GM04503 (cell line): ENCODE measurements at places on chromosomes 6 and 20.

DNA sequence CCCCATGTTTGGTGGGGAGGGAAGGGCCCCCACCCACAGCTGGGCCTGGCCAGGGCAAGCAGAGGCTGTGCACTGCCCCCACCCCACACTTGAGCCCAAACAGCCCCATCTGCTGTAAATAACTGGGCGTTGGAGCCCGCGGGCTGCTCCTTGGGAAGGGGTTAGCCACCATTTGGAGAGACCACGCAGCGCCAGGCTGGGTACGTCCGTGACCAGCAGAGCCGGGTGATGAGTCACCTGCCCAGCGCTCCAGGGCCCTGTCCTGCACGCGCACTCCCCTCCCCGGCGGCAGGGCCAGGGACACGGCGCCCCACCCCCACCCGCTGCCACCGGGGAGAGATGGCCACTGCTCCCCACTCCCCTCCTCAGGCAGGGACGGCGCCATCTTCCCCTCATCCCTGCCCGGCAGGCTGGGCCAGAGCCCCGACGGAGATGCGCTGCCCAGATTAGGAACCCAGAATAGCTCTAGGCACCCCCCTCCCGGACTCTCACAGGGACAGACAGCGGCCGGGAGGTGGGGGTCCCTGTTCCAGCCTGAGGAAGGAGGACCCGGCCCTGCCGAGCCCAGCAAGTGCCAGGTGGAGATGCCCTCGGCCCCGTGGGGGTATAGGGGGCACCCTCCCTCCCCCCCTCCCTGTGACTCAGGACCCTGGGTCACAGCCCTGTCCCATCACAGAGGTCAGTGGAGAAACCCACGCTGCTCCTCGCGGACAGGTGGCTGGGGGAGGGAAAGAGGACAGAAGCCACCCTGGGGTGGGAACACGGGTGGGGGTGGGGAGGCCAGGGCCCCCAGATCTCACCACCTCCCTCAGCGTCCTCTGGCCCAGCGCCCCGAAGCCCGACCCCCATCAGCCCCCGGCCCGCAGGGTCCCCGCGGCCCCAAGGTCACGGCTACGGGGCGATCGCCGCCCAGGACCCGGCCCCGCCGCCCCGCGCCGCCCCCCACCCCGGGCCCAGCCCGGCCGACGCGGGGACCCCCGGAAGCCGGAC is 642 bp downstream of the EEF1A2 start:
- DNase-seq: no peak

DNA sequence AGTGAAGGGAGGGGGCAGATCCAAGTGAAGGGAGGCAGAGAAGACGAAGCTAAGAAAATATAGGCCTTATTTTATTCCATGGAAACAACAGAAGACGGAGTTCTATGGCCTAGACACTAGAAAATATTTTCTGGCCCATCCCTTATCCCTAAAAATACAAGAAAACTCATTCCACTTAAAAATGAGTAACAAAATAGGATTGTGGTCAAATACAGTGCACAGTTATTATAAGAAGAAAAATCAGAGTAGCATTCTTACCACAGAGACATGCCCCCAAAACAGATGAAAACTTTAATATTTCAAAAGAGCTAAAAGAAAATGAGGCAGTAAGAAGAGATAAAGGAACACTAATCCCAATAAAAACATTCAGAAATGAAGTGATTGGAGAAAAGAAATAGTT is 202.9 kb downstream of the GMPR start:
- DNase-seq: no peak

DNA sequence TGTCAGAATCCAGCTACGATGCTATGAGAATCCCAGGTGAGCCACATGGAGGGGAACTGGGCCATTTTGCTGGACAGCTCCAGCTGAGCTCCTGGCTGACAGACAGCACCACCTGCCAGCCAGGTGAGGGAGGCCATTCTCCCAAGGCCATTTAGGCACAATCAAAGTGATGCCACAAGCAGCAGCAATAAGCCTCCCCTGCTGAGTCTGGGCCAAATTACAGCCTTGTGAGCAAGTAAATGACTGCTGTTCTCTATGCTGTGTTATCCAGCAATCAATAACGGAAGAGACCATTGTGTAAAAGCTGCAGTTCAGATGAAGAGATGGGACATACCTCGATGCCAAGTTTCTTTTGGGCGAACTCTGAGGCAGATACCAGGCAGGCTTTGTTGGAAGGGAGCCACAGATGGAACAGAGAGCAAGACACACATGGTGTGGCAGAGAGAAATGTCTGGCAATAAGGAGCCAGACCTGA is 14.0 kb upstream of the SCGN start:
- DNase-seq: no peak

DNA sequence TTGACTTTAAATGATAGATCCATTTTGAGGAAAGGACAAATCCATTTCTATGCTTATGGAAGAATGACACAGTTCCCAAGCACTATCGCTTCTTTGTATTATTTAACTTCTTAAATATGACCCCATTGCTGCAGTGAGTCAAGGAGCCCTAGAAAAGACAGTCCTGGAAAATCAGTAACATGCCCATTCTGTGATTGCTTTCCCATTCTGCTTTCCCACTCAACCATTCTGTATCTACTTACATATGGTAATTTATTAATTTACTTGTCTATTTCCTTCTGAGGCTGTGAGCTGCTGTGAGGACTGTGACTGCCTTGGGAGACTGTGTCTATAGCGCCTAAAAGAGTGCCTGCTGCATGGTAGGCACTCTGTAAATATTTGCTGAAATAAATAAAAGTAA is 85.4 kb upstream of the TMEM30A start:
- no peak for DNase-seq

GRCh38 chr6:6930223-6930880 is 177.4 kb upstream of the RREB1 start:
- DNase-seq: no peak

- DNase-seq: no peak
Observed at GRCh38 chr6:153123801-153124200, 7.3 kb downstream of the RGS17 start.
